ENCODE measurements at places on chromosomes 5 and 9.

- DNase-seq, result no peak
Measured at GRCh38 chr5:97923496-97923895, 740.4 kb upstream of the RIOK2 start.

DNA sequence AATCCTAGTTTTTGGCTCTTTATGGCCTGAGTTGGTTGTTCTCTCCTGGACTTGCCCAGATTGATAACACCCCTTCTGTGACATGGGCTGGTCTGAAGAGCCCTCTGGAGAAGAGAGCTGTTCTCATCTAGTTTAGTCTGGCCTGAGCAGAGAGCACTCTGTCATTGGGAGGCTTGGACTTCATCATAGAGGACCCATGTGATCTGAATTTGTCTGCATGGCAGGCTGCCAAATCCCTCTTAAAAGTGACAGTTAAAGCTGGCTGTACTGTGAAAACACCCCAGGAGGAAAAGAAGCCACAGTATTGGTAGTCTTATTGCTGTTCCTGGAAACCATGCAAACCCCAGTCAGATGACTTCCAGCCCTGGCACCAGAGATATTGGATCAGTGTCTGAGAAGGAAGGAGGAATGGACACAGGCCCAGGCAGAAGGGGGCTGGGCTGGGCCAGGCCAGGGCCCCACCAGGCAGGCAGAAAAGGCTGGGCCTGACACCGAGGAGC is 3.7 kb upstream of the WDR31 start:
- DNase-seq, result no peak

- no peak for DNase-seq
Measured at GRCh38 chr9:134556531-134557068, 85.0 kb upstream of the COL5A1 start.

DNA sequence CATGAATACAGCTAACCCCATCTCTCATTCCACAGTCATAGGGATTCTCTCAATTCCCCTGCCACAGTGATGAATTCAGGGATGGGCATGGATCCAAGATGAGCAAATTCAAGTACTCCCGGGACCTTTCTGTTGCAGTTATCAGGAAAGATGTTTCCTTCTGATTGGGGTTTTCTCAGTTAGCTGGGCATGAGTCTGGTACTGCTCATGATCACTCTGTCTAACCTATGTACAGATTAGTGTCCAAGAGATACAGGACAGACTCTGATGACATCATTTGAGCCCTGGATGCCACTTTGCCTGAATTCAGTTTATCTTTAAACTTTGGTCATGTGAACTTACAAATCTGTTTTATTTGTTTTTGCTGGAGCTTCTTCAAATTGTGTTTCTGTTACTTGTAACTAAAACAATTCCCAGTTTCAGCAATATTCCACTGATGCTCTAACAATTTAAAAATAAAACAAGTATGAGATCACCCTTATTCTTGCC is 257.7 kb upstream of the KLF9 start:
- DNase-seq, result no peak

DNA sequence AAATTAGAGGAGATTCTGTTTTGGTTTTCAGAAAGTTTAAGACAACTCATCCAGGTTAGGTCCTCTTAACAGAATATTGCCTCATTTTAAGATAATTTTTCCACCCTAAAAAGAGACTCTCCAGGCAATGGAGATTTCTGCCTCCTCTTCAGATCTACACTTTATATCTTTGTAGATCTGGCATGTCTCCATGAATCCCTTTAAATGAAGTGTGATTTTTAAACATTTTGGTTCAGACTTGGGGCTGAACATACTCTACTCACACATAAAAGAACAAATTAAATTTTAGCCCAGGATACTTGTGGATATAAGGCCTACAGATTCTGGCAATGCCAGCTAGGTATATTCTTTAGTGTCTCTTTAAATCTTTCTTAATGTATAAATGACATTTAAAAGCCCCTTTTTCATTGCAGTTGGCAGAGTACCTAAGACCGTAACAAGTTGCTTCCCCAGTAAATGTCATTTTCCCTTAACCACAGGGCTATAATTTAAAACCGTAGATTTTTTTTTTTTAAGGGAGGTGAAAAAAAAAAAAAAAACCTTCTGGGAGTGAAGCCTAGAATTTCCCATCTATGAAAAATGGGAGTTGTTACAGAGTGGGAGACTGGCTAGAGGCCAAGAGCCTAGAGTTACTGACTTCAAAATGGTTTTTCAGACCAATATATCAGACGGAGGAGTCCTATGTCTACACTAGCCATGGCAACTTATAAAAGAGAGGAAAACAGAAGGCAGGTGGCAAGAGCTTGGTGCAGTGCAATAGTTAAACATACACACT is 207.8 kb upstream of the TARS1 start:
- no peak for DNase-seq

DNA sequence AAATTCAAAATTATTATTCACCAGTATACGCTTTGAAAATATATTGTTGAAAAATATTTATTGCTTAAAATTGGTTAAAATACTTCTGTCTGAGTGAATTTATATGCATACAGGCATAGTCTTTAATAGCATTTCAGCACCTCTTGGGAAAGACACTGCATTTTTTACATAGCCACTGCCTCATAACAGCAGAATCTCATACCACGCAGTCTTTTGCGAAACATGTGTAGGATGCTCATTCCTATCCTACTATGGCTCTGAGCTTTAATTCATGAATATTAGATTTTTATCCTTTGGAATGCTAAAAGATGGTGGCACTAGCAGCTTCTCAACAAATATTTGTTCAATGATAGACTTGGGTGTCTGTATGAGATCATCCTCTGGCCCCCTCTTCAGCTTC is 94.0 kb upstream of the SH3GL2 start:
- DNase-seq, result no peak

DNA sequence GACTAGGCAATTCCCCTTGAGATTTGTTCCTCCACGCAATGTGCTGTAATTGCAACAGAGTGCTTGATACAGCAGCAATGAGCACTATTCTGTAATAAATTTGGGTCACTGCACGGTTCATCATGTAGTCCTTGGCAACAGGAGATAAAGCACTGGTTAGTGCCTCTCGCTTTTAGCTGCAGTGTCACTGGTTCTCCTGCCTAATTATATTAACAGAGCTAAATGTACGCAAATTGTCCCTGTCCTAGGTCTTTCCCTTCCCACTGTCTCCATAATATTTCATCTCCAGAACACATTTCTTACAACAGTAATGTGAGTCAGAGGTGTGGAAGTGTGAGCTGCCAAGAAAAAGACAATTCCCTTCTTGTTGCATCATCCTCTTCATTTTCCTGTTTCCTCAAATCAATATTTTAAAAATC is 553.1 kb downstream of the ZNF608 start:
- no peak for DNase-seq

GRCh38 chr5:55868846-55869245 is 17.7 kb downstream of the IL31RA start:
- no peak for DNase-seq

DNA sequence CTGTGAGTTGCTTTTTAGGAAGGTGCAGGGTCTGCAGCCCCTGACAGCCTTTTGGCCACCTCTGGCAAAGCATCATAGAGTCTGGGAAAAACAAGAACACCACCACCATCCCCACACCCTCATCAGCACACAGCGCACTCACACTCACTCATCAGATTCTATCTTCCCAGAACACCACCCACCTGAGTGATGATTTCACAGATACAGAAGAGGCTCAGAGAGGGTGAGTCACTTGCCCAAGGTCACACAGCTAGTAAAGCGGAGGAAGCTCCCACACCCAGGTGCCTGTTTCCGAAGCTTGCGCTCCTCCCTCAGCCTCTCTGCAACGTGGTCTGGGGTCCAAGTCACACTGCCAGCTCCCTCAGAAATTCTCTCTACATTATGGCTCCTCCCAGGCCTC is 41.8 kb upstream of the HRH2 start:
- DNase-seq, result no peak

DNA sequence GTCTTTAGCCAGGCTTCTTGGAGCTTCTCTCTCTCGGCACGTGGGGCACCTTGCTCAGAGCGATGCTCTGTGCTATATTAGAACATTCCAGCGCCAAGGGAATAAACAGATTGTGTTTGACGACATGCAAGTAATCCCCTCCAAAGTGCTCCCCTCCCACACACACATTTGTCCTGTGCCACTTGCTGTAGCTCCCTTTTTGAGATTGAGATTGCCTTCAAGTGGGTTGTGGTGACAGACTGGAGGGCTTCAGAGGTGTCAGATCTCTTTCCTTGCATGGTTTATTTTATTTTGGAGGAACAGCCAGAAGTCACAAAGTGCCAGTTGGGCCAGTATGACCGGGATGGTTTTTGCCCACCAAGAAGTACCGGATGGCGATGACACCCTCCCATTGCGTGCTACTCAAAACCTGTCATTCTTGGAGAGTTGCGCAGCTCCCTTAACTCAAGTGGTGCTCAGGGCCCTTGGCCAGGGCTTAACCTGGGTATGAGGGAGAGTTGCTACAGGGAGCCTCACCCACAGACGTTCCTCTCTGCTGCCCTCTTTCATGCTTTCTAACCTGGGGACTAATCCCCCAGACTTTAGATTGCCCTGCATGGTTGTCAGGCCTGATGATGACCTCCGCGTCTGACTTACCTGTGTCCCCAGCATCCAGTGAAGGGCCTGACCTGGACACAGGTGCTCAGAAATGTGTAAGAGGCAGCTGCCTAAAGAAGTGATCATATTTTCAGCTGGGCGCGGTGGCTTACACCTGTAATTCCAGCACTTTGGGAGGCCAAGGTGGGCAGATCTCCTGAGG is 18.8 kb upstream of the RPL26L1 start:
- no peak for DNase-seq

DNA sequence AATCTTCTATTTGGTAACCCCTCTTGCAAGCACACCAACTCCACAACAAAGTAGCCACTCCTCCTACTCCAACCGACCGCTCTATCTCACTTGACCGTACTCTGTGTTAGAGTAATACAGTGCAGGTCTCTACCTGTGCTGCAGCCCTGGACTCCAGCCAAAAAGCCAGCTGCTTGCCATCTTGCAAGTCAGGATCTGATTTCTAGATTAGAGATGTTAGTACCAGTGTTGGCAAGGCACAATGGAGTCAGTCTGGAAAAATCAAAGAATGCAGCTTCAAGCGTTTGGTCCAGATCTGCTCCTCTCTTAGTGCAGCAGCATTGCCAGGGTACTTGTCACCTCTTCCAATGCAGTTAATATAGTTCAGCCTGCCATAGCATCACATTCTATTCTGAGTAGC is 477.6 kb downstream of the ZSWIM6 start:
- DNase-seq, result no peak

GRCh38 chr5:6464441-6464840 is 15.8 kb downstream of the UBE2QL1 start:
- no peak for DNase-seq

- no peak for DNase-seq
Measured at GRCh38 chr9:14173713-14174112, 140.2 kb downstream of the NFIB start.
